A549 treated with CpdA at 1 μM for 4 hours (cell line): ENCODE measurements at places on chromosomes 4 and X. TPM values are rescaled to one million over a fixed set of nuclear protein-coding genes. Genes with fewer than 3 reads are reported as not detected.

Gene SUPT20HL1
- not detected in 5 replicates for total RNA-seq

Gene COL4A6
- total RNA-seq = 14.3 to 17.2 TPM (median 15.7 TPM) in 5 replicates

Gene GPR143
- 0.09 to 0.13 TPM (median 0.09 TPM) in 3 of 5 replicates, not detected in the others for total RNA-seq

Gene ACE2
- total RNA-seq = 0.01 TPM in 1 of 5 replicates, not detected in the others
